Karpas-422 (cell line): ENCODE measurements at places on chromosomes 2 and 18. TPM values are rescaled to one million over a fixed set of nuclear protein-coding genes. Genes with fewer than 3 reads are reported as not detected.

GRCh38 chr2:50558182-50558581 is 473.8 kb downstream of the NRXN1 start:
- DNase-seq: no peak
- H3K27ac ChIP-seq: no peak overlapping the region
- no peaks in the 10 kb centered on the region for H3K36me3 ChIP-seq
- H3K4me1 ChIP-seq: no peaks in the 10 kb centered on the region
- H3K4me3 ChIP-seq: no peak overlapping the region
- H3K27me3 ChIP-seq: no peaks in the 10 kb centered on the region

GRCh38 chr2:31319406-31320175 is 85.6 kb downstream of the EHD3 start:
- no peak overlapping the region for H3K4me3 ChIP-seq
- no peaks in the 10 kb centered on the region for H3K36me3 ChIP-seq
- no peaks in the 10 kb centered on the region for H3K27me3 ChIP-seq
- H3K27ac ChIP-seq: no peak overlapping the region
- DNase-seq: peak; percentile 54

GRCh38 chr2:208033701-208034502 is 8.6 kb upstream of the PLEKHM3 start:
- DNase-seq: peak; percentile 80
- H3K4me3 ChIP-seq: no peak overlapping the region
- H3K36me3 ChIP-seq: no peaks in the 10 kb centered on the region
- no peak overlapping the region for H3K27ac ChIP-seq

DNA sequence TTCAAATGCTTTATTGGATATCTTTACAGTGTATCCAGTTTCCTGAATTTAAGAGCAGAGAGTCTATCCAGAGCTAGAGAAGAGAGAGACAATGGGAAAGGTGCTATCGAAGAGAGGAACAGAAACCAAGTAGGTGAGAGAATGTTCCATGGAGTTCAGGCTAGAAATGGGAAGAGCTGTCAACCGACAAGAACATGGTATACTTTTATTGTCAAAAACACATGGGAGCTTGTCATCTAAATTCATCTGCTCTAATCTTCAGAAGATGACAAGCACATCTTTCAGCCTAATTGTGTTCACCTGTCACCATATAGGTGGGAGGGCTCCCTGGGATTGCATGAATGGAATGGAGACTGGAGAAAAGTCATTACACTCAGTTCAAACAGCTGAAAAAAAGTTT is 690.4 kb upstream of the LRATD1 start:
- H3K36me3 ChIP-seq: no peaks in the 10 kb centered on the region
- H3K4me1 ChIP-seq: no peaks in the 10 kb centered on the region
- no peak overlapping the region for H3K27ac ChIP-seq
- no peaks in the 10 kb centered on the region for H3K27me3 ChIP-seq

DNA sequence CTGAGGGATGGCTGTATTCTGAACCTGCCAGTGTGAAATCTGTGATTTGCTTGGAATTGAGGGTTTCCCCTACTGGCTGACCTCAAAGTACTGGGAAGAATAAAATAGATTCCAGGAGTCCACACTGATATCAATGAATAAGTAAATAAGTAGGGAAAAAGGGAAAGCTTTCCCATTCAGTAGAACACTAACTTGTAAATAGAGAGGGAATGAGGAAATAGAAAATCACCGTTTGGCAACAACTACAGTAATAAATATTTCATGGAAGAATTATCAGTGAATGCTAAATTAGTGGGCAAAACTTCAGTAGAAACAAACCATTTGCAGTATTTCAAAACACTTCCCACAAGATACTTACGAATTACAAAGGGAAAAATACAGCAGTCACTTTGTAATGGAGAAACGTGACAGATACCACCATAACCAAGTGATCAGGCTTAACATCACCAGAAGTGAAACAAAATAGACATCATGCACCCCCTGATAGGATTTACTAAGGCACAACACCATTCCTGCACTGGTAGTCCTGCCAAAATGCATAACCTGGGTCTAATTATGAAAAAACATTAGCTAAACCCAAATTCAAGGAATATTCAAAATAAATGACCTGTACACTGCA is 88.5 kb downstream of the ICA1L start:
- peaks cover 9% of the 10 kb centered on the region for H3K4me1 ChIP-seq
- H3K27ac ChIP-seq: no peak overlapping the region
- no peak for DNase-seq

DNA sequence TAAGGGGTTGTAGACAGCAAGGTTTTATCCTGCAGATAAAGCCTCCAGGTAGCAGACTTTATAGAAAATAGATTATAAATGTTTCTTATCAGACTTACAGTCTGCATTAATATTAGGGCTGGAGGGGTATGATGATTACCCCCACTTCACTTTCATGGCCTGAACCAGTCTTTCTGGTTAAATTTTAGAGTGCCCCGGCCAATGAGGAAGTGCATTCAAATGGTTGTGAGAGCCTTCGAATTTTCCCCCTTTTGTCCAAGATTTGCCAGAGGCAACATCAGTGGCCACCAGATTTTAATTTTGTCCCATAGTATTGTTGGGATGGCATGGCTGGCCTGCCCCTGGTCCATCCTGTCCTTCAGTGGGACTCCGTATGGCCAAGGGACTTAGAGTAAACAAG is 31.6 kb downstream of the COMMD1 start:
- no peak overlapping the region for H3K4me3 ChIP-seq
- no peaks in the 10 kb centered on the region for H3K36me3 ChIP-seq
- no peaks in the 10 kb centered on the region for H3K4me1 ChIP-seq
- DNase-seq: no peak
- no peaks in the 10 kb centered on the region for H3K27me3 ChIP-seq
- H3K27ac ChIP-seq: no peak overlapping the region

- peaks cover 15% of the 10 kb centered on the region for H3K4me1 ChIP-seq
- H3K4me3 ChIP-seq: no peak overlapping the region
- H3K27me3 ChIP-seq: no peaks in the 10 kb centered on the region
- DNase-seq: no peak
Observed at GRCh38 chr2:241153616-241154015, 3.3 kb downstream of the PPP1R7 start.

DNA sequence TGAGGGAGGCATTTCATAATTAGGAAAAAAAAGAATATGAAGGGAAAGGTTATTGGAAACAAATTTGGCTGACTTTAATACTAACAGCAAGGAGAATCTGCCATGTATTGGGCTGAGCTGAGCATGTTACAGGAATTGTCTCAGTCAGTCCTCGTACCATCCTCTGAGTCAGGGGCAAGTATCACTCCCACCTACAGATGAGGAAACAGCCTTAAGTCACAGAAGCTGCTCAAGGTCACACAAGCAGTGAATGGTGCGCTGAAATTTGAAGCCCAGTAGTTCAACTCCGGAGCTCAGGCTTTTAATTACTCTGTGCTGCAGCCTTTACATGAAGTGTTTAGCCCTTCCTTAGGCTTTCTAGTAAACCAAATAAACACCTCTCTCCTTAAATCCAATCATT is 17.3 kb downstream of the PROKR1 start:
- no peak overlapping the region for H3K27ac ChIP-seq
- no peaks in the 10 kb centered on the region for H3K36me3 ChIP-seq
- H3K4me1 ChIP-seq: peaks cover 20% of the 10 kb centered on the region
- DNase-seq: no peak
- H3K27me3 ChIP-seq: no peaks in the 10 kb centered on the region

MBP gene
- 58.3 and 67.8 TPM in 2 replicates for total RNA-seq

GCA gene
- 0.11 TPM in 1 of 2 replicates, not detected in the other for total RNA-seq

GRB14 gene
- not detected in 2 replicates for total RNA-seq

KLHL29 gene
- total RNA-seq: 3.2 and 3.8 TPM in 2 replicates
